ENCODE measurements at places on chromosomes 2 and 18.

GRCh38 chr2:209236377-209236776 lies 187.5 kb upstream of the MAP2 start:
- no peak for DNase-seq

DNA sequence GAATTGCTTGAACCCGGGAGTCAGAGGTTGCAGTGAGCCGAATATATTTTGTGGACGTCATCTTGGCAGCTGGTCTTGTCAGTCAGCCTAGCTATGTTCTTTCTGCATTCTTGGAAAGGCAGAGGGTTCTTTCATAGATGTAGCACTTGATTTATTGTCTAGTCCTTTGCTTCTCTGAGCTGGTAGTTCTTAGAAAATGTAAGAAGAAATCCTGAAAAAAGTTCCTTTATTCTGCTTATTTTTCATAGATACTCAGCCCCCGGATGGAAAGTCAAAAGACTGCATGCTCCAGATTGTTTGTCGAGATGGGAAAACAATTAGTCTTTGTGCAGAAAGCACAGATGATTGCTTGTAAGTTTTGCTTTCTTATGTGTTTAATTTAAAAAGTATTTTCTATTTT lies 21.3 kb downstream of the PLEKHB2 start:
- DNase-seq = no peak

DNA sequence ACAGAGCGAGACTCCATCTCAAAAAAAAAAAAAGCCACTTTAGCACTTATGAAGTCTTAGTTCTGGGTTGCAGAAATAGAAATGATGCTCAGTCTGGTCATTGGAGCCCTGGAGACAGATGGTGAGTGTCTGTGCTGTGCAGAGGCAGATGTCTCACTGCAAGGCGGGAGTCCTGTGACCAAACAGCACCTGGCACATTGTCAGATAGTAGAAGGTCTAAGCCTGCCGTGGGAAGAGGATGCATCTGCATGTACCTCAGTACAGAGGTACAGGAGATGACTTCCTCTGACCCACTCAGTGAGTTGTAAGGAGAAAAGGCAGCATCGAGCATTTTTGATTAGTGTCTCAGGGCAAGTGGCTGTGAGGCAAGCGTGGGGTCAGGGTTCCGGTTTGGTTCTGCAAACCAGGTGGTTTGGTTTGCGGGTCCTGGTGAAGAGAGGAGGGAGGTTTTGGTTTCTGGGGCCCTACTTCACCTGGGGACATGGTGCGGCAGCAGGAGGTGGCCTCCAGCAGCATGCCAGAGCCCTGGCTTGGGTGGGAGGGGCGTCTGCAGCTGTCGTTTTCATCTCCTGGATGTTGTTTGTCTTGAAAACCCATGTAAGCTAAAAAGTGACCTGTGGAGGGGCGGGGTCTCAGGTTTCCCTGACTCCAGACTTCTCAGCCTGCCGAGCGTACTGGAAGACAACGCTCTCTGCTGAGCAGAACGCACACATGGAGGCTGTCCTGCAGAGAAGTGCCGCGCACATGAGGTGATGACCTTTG lies 3.8 kb downstream of the RBFA start:
- no peak for DNase-seq

GRCh38 chr18:4146797-4147196 lies 308.3 kb downstream of the DLGAP1 start:
- no peak for DNase-seq

DNA sequence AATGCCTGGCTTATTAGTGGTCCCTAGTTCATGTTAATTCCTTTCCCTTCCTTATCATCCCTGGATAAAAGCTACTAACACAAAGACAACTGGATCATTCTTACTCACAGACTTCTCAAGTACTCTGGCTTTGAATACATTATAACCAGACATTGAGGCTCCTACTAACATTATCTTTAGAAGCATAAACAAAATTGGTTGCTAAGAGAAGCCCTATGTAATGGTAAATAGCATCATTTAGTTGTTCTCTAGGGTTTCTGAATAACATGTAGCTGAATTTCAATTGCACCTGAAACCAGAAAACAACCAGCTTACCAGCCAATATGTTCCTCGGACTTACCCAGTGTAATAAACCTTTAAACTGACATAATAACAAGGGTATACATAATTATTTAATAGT lies 114.1 kb upstream of the NCKAP5 start:
- DNase-seq = no peak

DNA sequence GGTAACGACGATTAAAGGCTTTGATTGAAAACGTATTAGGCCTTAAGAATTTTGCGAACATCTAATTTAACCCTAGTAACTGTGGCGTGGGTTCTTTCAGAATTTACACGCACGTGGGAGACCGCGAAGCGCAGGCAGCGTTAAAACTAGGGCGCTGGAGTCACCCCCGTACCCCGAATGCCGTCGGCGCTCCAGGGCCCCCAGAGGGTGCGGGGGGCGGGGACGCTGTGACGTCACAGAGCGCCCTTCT lies 673 bp upstream of the SMCHD1 start:
- DNase-seq = no peak

DNA sequence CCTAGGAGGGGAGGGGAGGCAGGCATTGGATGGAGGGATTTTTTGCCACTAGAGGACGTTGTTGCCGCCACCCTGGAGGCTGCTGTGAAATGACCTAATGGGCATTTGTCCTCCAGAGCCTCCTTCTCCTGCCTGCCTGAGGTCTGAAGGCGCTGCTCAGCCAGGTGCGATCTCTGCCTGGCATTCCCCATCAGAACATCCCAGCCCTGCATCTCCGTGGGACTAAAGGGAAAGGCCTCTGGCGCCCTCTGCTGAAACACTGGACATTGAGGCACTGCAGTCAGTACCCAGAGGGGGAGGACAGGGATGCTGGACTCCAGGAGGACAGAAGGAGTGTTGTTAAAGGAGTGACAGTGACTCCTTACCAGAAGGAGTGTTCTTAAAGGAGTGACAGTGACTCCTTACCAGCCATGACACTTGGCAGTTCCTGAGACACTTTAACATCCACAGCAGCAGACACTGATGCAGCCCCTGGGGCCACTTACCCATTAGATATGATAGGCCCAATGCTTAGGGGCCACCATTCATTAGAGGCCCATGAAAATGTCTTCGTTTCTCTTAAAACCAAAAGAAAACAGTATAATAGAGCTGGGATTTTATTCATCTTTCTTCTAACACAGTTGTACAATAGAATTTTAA lies 17.0 kb downstream of the THNSL2 start:
- DNase-seq = peak; percentile 68

GRCh38 chr2:70527447-70528080 lies 26.1 kb downstream of the TGFA start:
- no peak for DNase-seq

DNA sequence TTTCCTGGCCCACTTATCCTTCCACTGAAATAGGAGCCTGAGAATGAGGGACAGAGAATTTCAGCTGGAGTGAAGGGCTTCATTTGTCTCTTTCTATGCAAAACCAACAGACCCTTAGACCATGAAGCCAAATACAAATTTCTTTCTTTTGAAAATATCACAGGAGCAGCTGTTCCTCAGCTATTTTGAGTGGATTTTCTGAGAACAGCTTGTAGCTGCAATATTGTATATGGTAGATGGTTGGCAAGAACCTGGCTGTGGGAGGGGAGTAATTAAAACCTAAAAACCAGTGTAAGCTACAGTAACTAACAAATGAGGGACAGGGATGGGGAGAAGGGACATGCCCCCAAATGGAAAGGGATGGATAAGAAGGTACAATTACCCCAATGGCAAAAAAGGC lies 350.3 kb upstream of the CDH20 start:
- DNase-seq = no peak

DNA sequence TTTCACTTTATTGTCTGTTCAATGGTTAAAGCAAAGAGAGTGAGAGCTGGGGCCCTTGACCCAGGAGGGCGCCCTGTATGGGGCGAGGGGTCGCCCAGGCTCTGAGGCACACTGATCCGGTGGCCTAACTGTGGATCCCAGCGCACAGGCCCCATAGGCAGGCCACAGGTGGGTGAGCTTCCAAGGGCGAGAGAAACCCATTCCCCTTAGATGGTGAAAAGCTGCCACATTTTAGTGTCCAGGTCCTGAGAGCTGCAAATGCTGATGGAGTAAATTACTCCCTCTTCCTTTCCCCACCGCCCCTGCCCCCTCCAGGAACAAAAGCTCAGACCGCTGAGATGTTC lies 5.9 kb upstream of the DLX2 start:
- no peak for DNase-seq

DNA sequence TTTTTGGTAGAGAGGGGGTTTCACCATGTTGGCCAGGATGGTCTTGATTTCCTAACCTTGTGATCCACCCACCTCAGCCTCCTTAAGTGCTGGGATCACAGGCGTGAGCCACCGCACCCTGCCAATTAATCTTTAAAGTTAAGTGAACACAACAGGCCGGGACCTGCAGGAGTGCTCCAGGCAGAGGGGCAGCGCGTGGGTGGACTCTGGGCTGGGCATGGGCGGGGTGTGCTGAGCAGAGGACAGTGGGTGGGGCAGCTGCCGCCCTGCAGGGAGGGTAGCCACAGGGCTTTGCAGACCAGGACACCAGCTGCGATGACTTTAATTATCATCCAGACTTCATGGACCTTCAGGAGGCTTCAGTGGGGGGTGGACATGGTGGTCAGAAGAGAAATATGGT lies 8.8 kb upstream of the GPR148 start:
- no peak for DNase-seq

DNA sequence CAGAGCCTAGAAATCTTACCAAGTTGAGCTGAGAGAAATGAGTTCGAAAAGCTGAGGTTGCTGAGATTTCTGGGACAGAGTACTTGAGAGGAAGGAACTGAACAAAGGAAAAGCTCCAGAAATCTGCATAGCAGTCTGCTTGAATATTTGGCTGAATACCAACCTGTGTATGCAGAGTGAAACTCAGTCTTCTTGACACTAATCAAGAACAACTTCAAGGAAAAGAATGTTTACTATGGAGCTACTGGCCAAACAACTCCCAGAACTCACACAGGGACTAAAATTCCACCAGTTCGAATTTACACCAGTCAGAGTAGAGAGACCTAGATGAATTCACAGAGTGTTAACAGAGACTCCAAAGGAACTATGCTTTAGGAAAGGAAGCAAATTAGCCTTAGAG lies 66.5 kb downstream of the USP37 start:
- DNase-seq = no peak

GRCh38 chr2:227013330-227013729 lies 150.7 kb downstream of the COL4A4 start:
- DNase-seq = no peak

DNA sequence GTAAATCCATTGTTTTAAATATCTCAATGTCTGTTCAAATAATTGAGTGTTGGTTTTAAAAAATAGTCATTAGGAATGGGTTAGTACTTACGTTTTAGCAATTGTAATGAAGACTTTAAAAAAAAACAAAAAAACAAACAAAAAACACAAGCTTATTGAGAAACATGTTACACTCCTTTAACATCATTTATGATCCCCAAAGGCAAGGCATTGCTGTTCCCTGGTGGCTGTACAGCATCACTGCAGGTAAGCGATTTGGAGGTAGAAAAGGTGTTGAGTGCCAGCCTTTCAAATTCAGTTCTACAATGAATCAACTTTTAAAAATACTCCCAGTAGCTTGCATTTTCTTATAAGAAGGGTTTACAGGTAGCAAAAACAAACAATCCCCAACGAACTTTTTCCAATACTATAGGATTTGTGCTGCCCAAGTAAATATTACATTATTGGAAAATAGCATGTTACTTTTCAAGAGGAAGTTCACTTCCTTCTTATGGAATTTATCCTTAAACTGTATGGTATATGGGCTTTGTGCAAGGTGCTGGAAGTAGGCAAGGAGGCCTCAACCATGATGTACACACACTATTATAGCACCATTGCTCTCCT lies 27.5 kb downstream of the CNRIP1 start:
- no peak for DNase-seq

- no peak for DNase-seq
Observed at GRCh38 chr2:238573065-238573778, 146.5 kb downstream of the ASB1 start.

DNA sequence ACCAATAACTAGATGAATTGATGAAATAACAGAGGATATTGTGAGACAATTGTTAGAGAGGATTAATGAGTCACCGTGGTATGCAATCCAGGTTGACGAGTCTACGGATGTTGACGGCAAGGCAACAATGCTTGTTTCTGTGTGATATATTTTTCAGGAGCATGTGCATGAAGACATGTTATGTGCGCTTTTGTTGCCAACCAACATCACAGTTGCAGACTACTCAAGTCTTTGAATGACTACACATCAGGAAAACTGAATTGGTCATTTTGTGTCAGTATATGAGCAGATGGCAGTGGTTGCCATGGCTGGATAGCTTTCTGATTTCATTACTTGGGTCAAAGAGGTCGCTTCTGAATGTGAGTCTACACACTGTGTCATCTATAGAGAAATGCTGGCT lies 96.8 kb upstream of the CRACDL start:
- no peak for DNase-seq

GRCh38 chr2:134014196-134014960 lies 239.5 kb upstream of the MGAT5 start:
- no peak for DNase-seq

GRCh38 chr2:116095636-116096035 lies 1653.2 kb downstream of the DPP10 start:
- DNase-seq = no peak

GRCh38 chr18:48059455-48060010 lies 129.1 kb upstream of the SMAD2 start:
- DNase-seq = no peak

GRCh38 chr2:142321706-142322280 lies 191.0 kb upstream of the LRP1B start:
- no peak for DNase-seq

GRCh38 chr18:66872277-66872676 lies 268.4 kb upstream of the CDH19 start:
- DNase-seq = no peak

- no peak for DNase-seq
Observed at GRCh38 chr2:199228887-199229819, 228.6 kb downstream of the SATB2 start.

DNA sequence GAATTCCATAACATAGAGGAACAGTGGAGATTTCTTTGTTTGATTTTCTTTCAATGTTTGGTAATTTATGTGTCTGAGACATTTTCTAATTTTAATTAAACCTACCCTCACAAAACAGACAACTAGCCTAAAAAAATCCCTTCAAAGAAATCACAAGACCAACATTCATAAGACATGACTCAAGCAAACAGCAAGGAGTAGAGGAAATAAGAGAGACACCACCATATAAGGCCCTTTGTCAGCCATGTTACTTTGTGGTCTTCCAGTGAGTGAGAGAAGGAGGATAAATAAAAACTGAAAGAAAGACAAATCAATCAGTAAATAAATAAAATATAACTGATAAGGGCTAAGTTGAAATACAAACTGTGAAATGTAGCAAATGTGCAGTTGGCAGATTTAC lies 830.8 kb upstream of the SLC39A10 start:
- DNase-seq = no peak

GRCh38 chr2:69428981-69429380 lies 8.3 kb downstream of the NFU1 start:
- DNase-seq = no peak

- DNase-seq = no peak
Observed at GRCh38 chr18:36177913-36178312, 9.4 kb upstream of the MOCOS start.

Measured in posterior cingulate gyrus (tissue), 11 donors.